Vagina (tissue), 2 donors: ENCODE measurements at places on chromosomes 7 and 10.

GRCh38 chr7:19368491-19368925, 223.3 kb upstream of the FERD3L start:
- no peak for DNase-seq

DNA sequence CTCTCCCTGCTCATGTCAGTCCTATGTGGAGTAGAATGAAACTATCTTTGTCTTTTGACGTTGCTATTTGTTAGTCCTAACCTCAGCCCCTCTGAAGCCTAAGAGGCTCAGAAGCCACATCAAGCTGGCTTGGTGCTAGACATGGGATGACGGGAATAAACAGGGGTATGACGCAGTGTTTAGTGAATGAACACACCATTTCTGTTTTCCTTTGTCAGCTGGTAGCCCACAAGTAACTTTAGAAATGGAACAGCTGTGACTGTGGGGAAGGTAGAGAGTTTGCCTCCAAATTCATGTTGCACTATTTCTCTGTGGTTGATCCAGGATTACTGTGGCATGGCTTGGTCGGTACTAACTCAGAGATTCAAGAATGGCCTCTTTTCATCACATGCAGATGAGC, 31.3 kb downstream of the COX15 start:
- no peak for DNase-seq

DNA sequence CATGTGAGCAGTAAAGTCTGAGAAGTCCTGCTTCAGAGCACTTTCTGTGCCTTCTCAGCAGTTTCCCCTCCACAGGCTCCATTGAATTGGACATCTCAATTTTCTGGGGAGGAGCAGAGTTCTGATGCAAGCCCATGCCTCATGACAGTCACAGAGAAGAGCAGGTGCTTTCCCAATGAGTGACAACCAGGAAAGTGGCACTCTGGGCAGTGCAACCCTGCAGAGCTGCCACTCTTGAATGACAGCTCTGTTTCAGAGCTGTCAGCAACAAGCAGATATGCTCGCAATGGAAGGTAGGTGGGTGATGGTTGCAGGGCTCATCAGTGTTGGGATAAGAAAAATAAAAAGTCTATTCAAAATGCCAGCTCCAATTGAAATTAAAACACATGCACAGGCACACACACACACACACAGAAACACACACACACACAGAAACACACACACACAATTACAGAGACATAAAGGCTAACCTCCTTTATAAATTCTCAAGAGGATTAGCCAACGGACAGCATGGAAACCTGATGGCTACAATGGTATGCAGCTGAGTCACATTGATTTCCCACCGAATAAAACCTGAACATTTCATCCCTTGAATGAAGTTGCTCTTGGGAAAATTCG, 50.5 kb downstream of the C10orf67 start:
- no peak for DNase-seq

GRCh38 chr7:98216941-98217622, 5.8 kb downstream of the BHLHA15 start:
- no peak for DNase-seq
